ENCODE measurements at places on chromosomes 16 and 17.

GRCh38 chr16:68728523-68728922 lies 8.6 kb upstream of the CDH1 start:
- DNase-seq: no peak

DNA sequence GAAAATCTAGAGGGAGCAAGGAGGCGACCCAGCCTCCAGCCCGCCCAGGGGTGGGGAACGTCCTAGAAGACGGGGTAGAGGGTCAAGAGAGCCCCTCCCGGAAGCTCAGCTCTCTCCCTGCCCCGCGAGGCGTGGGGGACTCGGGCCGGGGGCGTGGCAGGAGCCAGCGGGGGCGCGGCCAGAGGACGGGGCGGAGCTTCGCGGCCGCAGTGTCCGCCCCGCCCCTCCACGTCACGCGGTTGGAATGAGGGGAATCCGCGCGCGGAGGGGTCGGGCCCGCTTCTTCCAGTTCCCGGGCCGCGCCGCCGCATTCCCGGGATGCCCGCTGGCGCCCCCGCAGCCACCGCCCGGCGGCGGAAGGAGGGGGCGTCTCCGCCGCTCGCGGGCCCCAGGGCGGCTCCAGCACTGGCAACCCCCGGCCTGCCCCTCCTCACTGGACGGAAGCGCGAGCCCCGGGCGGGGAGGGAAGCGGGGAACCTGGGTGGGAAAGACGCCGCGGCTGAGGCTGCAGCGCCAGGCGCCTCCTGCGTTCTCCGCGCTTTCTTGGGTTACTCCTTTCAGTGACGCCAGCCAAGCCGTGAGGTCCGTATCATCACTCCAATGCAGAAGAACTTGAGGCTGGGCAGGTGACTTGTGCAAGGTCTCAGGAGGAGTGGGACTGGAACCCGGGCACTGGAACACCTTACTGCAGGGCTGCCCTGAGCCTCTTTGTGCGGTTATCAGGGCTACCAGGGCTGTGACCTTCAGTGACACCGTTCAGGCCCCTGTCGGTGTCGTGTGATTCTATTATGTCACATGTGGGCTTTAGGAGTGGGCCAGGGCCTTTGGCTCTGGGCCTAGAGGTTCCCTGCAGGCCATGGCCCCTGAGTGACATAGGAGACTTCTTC lies 4.3 kb downstream of the MYO1C start:
- DNase-seq: peak; percentile 58

DNA sequence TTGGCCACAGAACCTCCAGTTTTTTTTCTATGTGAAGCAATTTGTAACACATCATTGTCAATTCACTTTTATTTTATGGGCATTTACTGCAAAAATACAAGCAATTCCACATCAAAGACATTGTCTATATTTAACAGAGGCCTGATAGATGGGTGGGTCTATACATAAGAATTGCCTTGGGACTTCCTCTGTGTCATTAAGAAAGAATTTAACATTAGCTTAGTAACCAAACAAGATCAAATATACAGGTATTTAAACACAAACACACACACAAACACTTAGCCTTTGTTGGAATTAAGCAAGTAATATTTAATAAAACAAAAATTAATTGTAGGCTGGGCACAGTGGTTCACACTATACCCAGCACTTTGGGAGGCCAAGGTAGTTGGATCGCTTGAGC lies 4.3 kb upstream of the PITPNC1 start:
- DNase-seq: no peak

DNA sequence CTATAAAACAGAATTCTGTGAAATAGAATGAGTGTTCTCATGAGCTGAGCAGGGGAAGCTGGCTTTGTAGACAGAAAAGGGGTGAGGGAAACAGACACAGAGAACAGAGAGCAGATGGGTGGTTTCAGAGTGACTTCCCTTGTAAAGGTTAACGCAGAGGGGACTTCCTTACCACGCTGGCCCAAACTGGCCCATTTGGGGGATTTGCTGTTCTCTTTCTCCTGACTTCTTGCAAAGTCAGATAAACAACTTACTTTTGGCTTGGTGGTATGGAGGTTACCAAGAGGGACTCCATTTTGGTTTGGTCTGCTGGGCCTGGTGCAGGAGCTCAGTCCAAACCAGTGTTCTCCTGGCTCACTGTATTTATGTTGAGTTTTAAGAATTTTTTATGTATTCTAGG lies 48.4 kb downstream of the SEC14L1 start:
- no peak for DNase-seq

GRCh38 chr17:41735744-41736143 lies 1.3 kb upstream of the HAP1 start:
- no peak for DNase-seq

- no peak for DNase-seq
Measured at GRCh38 chr17:9850151-9850550, 24.4 kb downstream of the GLP2R start.

Data from stimulated activated CD8-positive, alpha-beta memory T cell treated with anti-CD3 and anti-CD28 coated beads, Interleukin-4, amount 100 ng/mL, for 1 hour (primary cell).